ENCODE measurements at places on chromosomes 12 and 14.

DNA sequence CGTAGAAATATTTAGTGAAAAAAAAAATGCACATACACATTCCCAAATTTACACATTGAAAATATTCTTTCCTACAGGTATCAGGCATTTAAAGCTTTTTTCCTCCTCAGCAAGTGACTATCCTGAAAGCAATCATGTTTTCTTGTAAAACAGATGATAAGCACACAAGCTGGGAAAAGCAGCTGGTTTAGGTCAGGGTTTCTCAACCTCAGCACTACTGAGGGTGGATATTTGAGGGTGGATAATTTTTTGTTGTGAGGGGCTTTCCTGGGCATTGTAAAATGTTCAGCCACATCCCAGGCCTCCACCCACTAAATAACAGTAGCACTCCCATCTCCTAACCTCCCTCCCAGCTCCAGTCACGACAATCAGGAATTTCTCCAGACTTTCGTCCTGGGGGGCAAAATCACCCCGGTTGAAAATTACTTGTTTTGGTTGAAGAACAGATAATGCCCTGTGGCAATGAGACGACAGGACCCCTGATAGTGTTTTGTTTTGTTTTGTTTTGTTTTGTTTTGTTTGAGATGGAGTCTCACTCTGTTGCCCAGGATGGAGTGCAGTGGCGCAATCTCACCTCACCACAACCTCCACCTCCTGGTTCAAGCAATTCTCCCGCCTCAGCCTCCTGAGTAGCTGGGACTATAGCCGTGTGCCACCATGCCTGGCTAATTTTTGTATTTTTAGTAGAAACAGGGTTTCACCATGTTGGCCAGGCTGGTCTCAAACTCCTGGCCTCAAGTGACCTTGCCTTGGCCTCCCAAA lies 15.0 kb upstream of the NT5DC3 start:
- DNase-seq, result no peak

DNA sequence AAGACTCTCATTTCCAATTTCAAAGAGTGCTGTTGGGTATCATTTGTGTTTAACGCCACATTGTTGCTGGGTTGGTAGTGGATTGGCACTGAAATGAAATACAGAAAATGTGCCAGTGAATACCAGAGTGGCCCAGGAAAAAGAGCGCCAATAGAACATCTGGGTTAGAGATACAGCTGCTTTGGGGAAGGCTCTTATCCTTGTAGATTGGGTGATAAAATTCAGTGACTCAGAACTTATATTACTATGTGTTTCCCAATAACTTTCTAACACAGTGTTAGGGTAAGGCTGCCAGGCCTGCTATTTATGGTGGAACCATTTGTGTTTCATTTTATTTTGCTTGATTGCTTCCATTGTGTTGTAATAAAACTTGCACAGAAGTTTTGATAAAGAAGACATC lies 168.2 kb upstream of the SSTR1 start:
- DNase-seq, result no peak

GRCh38 chr12:77916276-77916675 lies 85.6 kb downstream of the NAV3 start:
- DNase-seq, result no peak

GRCh38 chr14:101078892-101079221 lies 175.3 kb upstream of the RTL1 start:
- no peak for DNase-seq

- no peak for DNase-seq
These were observed 50.5 kb upstream of the DACT1 start for GRCh38 chr14:58587271-58587670.

GRCh38 chr14:95811813-95812212 lies 64.8 kb upstream of the TUNAR start:
- DNase-seq, result no peak

DNA sequence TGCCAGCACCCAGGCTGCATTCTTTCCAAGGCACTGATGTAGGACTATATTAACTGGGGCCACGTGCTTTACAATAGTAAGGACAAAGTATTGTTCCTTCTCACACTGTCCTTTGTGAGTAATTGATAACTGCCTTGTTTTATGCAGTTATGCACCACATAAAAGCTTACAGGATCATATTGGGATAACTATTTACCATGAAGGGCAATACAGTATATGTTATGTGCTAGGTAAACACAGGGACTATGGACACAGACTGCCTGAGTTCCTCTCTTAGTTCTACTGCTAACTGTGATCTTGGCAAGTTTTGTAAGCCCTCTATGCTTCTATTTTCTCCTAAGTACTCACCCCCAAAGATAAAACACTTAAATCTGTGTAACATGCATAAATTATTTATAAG lies 183.7 kb downstream of the NOVA1 start:
- DNase-seq, result no peak

GRCh38 chr12:13196130-13196921 lies at the start of gene EMP1:
EMP1 (plus strand) TSS chr12:13196726; CDS start chr12:13211511, 14,785 bp downstream.
- peak; percentile 63 for DNase-seq

- DNase-seq, result no peak
These were observed 17.4 kb downstream of the CNOT2 start for GRCh38 chr12:70260646-70261045.

DNA sequence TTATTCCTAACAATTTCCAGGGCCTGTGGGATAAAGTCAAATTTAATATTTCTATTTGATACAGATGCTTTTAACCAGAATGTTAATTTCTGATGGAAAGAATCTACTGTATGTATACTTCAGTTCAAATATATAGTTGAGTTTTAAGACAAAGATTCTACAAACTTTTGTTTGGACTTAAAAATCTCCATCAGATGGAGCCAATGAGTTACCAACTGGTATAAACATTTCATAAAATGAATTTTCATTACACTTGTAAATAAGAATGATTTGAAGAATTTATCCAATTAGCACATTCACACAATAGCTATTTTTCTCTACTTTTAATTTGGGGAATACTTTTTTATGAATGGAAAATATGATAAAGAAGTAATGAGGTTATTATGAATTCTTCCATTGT lies 425.2 kb upstream of the MIS18BP1 start:
- DNase-seq, result no peak

- DNase-seq, result no peak
These were observed 365 bp upstream of the ABHD4 start for GRCh38 chr14:22597771-22598098.

DNA sequence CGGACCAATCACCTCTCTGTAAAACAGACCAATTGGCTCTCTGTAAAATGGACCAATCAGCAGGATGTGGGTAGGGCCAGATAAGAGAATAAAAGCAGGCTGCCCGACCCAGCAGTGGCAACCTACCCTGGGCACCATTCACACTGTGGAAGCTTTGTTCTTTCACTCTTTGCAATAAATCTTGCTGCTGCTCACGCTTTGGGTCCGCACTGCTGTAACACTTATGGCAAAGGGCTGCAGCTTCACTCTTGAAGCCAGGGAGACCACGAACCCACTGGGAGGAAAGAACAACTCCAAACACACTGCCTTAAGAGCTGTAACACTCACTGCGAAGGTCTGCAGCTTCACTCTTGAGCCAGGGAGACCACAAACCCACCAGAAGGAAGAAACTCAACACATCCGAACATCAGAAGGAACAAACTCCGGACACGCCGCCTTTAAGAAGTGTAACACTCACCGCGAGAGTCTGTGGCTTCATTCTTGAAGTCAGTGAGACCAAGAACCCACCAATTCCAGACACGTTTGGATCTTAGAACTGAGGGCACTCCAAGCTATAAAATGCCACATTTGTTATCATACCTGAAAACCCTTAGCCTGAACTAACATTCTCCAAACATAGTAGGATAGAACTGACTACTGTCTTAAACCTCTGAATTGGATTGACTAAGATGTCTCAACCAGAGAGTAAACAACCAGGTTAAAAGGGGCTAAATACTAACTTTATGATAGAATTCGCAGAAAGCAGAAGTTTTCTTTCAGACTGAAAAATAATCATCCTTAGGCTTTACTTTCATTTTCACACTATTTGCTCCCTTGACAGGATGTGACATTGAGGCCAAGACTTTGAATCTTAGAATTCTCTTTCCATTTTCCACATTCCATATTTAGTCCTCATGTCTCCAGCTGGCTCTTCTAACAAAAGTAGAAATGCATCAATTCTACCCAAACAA lies 33.6 kb downstream of the CDKL1 start:
- no peak for DNase-seq

DNA sequence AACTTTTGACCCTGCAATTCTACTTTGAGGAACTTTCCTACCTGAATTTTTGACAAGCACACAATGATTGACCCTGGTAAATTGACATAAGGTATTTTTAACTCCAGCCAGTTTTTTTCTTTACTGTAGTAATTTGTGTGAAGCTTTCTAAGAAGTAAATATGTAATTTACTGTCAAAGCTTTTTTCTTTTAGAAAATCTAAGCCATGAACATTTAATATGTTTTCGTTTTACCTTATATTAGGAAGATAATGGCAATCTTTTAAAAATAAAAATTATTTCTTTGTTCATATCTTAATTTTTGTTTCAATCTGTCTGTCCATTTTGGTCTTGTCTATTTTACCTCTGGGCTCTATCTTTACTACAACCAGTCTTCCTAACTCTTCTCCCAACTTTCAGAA lies 279.9 kb downstream of the FBXL14 start:
- DNase-seq, result no peak

GRCh38 chr14:85454226-85454813 lies 75.6 kb upstream of the FLRT2 start:
- DNase-seq, result no peak

GRCh38 chr14:74545386-74545785 lies 51.8 kb downstream of the ISCA2 start:
- no peak for DNase-seq

DNA sequence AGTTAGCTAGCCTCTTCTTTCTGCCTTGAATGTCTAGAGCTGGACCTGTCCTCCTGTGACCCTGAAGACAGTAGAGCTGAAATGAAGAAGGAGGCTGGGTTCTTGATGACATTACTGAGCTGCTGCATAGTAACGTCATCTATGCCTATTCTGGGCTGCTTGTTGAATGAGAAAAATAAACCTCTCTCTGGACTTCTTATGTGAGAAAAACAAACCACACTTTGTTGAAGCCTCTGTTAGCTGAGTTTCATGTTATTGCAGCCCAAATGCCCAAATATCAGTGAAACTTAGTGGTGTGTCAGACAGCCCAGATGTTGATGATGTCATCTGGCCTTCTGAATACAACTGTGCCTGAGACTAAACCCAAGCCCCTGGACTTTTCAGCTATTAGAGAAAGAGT lies 67.0 kb upstream of the MAX start:
- DNase-seq, result no peak

- no peak for DNase-seq
These were observed 89.7 kb upstream of the CCDC198 start for GRCh38 chr14:57583396-57583795.

DNA sequence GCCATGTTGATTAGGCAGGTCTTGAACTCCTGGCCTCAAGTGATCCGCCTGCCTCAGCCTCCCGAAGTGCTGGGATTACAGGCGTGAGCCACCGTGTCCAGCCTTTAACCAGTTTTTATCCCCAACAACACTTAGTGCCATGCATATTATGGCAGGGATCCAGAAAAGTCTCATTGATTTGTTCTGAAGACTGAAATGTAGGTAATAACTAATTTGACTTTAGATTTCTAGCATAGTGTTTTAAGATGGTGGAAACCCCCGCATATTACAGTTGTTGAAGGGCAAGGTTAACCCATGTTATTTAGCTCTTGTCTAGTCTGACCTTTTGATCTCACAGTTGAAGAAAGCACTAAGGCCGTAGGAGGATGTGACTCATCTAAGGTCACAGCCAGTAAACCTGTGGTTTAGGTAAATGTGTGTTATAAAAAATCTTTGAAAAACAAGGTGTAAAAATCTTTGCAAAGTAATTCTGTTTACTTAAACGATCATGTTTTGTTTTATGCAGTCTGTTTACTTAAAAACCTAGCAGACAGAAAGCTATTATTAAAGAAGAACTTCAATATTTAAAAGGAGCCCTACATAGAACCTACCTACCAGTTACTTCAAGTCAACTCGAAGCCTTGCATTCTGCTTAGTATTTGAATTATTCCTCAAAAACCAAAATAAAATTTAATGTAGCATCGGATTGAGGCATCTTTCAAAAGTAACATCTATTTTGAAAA lies 24.8 kb downstream of the BICDL1 start:
- DNase-seq, result peak; percentile 85

DNA sequence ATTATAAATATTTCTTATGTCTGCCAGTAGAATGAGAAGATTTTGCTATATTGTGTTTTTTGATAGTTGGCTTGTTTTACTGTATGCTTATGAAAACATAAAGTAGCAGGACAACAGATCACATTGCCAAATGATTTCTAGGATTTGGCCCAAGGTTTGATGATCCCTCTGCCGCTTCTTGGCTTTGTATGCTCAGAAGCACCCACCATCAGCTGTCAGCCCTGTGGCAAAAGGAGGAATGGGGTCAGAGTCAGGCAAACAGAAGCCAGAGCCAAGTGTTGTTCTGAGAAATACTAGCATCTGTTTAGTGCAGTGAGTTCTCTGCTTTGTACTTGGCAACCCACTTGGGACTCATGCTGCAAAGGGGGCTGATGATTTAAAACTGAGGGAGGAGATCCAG lies 152.2 kb downstream of the PDE3A start:
- no peak for DNase-seq

GRCh38 chr12:98403936-98404335 lies 111.5 kb upstream of the TMPO start:
- no peak for DNase-seq

- no peak for DNase-seq
These were observed 1.7 kb downstream of the MGST1 start for GRCh38 chr12:16349131-16349460.

DNA sequence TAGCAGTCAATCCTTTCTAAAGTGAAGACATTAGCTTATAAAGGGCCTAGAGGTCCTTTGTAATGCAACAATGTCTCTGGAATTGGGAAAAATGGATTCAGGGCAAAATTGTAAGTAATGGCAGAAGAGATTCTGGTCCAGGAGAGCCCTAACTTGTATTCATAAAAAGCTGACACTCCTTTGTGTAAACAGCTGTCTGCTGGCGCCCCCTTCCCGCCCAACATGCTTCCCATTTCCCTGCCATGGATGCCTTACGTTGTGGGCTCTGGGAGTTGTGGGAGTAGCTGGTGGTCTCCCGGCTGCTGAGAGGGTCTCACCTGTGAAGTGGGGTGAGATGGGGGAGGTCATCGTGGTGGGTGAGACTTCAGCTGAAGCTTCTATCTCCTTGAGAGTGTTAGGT lies 2.3 kb downstream of the ACRBP start:
- DNase-seq, result no peak

- DNase-seq, result no peak
These were observed 26.4 kb upstream of the FGF6 start for GRCh38 chr12:4472046-4472445.

GRCh38 chr14:96039633-96040311 lies 610 bp downstream of the C14orf132 start:
- DNase-seq, result no peak

- no peak for DNase-seq
These were observed 39.1 kb downstream of the CORO1C start for GRCh38 chr12:108691998-108692808.

DNA sequence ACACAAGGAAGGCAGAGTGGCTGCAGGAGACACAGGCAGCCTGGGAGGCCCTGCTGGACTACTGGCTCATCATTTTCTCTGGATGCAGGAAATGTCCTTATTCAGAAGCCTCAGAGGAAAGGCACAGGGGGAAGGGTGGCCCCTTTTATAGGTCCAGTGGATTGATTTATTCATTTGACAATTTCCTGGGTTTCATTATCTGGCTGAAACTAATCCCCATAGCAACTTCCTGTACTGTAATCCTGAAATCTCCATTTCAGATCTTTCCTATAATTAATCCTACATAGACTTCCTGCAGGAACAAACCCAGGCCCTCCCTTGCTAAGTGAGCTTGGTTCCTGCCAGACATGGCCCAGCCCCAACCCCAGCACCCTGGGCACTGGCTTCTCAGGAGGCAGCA lies 23.0 kb downstream of the KRT76 start:
- DNase-seq, result no peak

GRCh38 chr14:32083315-32083624 lies 6.2 kb downstream of the ARHGAP5 start:
- DNase-seq, result no peak

GRCh38 chr12:66941150-66941549 lies 262.3 kb upstream of the GRIP1 start:
- no peak for DNase-seq
